ENCODE measurements at places on chromosomes 2 and 18.

GRCh38 chr18:40388121-40388520, 1566.9 kb upstream of the PIK3C3 start:
- DNase-seq = no peak

GRCh38 chr2:184129073-184129472, 469.3 kb upstream of the ZNF804A start:
- DNase-seq = no peak

DNA sequence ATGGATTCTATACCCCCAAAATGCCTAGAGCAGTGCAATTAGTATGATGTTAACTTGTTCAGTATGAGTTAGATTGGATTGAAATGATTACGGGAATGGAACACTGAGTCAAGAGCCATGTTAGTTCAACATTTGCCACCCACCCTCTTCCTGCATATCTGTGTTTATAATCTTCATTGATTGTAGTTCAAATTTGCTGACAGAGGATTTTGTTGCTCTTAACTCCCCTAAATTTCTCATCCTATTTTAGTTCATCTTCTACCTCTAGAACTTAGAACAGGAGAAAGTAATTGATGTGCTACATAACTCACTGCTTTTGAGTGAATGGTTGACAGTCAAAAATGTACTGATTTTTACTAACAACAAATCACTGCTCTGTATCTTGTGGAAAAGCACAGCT, 673.5 kb upstream of the NRXN1 start:
- no peak for DNase-seq

DNA sequence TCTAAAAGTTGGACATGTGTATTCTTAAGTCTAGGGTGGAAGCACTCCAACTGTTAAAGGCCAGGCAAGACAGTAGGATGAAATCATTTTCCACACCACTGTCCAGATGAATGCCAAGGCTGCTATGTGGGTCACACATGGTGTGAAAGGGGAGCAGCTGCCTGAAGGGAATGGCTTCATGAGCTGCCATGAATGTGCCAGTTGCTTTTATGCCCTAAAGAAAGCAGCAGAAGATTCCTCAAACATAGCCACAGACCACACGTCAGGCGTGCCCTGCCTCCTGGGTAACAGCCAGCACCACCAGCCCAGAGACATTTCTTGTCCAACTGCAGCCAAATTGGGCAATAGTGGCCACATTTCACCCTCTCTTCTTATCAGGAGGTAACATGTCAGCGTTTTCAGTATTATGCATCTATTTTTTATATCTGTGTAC, 130.2 kb downstream of the MTCL1 start:
- no peak for DNase-seq

DNA sequence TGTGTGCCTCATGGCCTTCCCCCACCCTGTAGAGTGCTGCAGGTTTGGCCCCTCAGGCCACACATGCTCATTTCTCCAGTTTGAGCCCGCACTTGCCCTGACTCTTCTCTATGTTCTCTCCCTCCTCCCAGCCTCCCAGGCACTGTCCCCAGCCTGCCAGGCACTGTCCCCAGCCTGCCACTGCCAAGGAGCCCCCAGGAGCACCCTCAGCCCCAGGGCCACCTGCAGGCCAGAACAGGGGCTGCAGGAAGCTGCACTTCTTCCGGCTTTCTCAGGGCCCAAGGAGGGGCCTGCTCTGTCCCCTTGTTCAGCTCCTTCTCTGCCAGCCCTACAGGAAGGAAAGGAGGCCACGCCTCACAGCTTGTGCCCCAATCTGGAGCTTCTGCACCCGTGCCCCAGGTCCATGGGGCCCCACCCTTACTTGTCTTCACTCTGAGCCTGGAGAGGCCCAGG, 31.6 kb downstream of the CYP26B1 start:
- DNase-seq = no peak

GRCh38 chr2:69013142-69013839, at the start of gene ANTXR1:
ANTXR1 (plus strand) TSS chr2:69013179; CDS start chr2:69013500, 321 bp downstream.
- peak; percentile 45 for DNase-seq

- DNase-seq = no peak
Measured at GRCh38 chr18:34283506-34283905, 58.8 kb upstream of the NOL4 start.

GRCh38 chr18:70370762-70371733, 82.2 kb downstream of the SOCS6 start:
- DNase-seq = no peak

- DNase-seq = no peak
Measured at GRCh38 chr18:9135081-9135911, 1.3 kb upstream of the ANKRD12 start.

- peak; percentile 36 for DNase-seq
Measured at GRCh38 chr18:22223254-22223964, 54.0 kb downstream of the GATA6 start.

- DNase-seq = no peak
Measured at GRCh38 chr2:189679226-189679625, 4.8 kb downstream of the ANKAR start.

DNA sequence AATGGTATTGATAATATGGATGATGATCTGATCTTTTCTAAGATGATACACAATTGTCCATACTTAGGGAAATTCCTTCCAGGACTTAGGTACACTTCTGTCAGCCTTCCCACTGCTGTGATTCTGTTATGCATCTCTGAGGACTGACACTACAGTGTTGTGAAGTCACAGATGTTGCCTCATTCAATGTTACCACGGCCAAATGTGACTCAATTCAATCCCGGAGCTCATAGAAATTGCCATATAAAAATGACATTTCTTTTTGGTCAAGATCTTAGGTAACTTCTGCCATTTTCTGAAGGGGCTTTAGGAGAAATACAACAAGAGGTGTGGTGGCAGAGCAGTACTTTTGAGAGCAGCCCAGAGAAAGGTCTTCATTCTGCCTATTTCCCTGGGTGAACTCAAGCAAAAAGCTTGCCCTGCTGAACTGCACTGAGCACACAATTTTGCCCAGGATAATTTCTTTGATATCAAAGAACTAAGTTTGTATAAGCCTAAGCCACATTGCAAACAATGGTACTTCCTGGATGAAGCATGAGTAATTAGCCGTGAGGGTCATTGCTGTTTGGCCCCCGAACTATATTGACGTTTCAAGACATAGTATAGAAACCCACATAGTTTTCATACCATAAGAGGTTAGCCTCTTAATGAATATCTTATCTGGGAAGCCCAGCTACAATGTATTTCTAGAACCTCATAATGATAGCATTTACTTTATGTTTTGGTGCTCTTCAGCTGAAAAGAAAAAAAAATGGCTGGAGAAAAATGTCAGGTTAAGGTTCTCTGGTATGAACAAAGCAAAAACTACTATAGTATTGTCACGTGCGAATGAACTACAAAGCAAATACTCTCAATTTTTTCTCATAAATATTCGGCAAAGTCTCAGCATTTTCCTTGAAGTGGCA, 437.4 kb downstream of the MEIS1 start:
- no peak for DNase-seq

- DNase-seq = no peak
Measured at GRCh38 chr2:188333751-188334524, 42.3 kb downstream of the GULP1 start.

DNA sequence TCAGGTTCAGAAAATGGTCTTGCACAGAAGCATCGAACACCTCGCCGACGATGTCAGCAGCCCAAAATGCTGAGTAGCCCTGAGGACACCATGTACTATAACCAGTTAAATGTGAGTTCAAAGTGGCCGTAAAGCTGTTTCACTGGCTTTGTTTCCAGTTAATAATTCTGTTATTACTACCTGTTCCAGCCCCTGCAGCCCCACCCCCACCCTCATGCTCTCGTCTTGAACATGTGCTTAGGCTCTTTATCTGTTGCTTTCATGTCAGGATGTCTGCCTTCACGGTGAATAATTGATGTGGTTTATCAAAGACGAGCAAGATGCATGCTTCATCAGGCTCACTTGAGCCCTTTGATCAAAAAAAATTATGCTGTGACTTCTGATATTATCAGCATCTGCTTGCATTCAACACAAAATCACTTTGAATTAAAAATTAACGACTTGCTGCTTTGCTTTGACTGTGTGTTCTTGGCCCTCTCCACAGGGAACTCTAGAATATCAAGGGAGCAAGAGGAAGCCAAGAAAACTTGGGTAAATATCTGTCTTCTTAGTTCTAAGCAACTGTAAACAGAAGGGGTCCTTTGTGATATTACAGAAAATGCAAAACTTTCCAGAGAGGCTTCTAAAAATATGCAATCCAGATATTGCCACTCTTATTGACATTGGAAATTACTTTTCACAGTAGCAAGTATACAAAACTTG, 63.4 kb upstream of the SP5 start:
- DNase-seq = no peak

DNA sequence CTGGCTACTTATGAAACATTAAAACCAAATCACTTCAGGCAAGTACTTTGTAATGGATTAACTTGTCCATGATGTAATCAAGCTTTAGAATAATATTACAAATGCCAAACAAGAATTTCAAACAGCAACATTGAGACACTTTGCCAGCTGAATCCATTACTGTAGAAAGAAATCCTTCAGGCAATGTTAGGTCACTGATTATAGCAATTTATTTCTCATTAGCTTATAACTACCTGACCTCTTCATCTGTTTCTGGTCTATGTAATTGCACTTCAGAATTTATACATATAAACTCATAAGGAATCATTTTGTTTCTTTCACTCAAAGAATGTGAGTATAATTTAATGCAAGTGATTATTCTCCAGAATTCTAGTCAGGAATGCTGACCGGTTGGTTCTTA, 692.6 kb upstream of the TMEFF2 start:
- DNase-seq = no peak

DNA sequence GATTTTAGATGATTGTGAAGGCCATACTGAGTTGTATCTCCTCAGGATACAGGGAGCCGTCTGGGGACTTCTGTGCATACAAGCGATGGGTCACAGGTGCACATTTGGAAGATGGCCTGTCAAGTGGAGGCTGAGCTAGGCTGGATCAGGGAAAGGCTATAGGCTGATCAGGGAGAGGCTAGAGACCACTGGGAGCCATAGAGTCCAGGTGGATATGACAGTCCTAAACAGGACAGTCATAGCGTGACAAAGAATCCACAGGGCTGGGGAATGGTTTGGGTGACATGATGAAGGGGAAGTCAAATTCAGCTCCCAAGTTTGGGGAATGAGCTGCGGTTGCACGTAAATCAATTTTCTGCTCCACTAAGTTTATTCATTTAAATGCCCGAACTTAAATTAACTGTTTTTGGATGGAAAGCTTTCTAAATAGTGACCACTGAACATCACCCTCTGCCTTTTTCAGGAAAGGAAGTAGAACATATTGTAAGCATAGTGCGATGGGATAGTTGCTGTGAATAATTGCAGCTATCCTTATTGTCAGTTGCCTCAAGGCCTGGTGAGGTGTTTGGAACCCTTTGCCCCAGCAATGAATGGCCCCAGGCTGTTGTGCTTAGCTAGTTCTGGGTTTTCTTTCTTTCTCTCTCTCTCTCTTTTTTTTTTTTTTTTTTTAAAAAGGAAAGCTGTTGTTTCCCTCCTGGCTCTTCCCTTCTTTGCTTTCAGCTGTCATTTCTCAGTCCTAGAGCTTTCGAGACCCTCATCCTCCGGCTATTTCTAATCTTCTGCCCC, 50.5 kb downstream of the KLHL29 start:
- DNase-seq = no peak

GRCh38 chr18:30889519-30890301, 152.8 kb downstream of the DSC3 start:
- DNase-seq = no peak

GRCh38 chr2:1838426-1838825, 94.1 kb upstream of the PXDN start:
- DNase-seq = no peak

- DNase-seq = no peak
Measured at GRCh38 chr18:31478688-31479087, 19.3 kb upstream of the DSG2 start.

DNA sequence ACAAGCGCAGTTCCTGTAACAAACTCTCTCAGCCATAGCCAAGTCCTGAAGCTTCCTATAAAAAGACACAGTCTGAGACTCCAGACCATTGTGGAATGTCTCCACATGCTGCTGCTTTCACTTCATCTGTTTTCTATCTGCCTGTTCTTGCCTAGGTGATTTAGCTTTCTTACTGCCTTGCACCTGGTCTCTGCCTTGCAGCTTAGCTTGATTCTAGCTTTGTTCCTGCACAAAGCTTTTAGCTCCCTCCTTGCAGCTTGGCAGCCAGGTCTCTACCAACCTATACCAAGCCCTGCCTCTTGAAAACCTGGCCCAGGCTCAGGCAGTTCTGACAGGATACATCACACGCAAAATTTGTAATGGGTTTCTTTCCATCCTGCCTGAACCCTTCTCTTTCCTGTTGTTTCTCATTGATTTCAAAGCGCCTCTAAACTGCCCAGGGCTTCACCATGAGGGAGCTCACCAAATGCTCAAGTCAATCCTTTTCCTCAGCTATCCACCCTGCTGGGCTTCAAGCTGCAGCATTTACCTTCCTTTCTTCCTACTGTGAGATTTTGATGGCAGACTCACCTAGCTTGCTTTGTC, 941.3 kb upstream of the NXPH2 start:
- no peak for DNase-seq

DNA sequence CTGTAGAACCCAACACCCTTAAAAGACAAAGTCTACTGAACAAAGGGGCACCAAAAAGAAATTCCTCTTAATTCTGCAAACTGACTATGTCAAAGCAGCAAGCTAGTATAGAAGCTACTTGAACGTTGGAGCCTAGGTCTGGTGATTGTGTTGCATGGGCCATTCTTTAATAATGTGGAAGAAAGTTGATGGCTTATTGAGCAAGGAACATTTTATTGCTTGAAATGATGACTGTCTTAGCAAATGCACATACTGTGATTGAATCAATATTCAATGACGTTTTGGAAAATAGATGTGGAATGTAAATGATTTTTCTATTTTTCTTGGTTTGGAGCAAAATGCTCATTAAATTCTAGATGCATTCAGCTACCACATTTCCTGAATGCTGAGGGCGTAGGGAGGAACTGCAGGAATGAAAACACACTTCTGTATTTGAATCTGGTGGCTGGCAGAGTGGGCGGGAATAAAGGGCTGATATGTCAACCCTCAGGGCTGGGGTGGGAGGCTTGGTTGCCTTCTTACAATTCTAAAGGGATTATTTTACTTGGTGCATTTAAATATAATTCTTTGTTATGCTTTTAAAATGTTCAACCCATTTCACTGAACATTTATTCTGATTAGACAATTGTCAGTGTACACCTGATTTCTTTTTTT, 26.5 kb downstream of the MYO3B start:
- no peak for DNase-seq

- peak; percentile 46 for DNase-seq
Measured at GRCh38 chr2:235050980-235051351, 99.1 kb downstream of the SH3BP4 start.

Measured in HepG2 (cell line).